ENCODE measurements at places on chromosomes 6 and 20. TPM values are rescaled to one million over a fixed set of nuclear protein-coding genes. Genes with fewer than 3 reads are reported as not detected.

GRCh38 chr6:53584726-53585125 lies 39.8 kb upstream of the GCLC start:
- no peaks in the 10 kb centered on the region for H3K4me1 ChIP-seq
- no peak overlapping the region for H3K4me3 ChIP-seq
- no peak for DNase-seq
- H3K27me3 ChIP-seq: peaks cover 2% of the 10 kb centered on the region
- no peaks in the 10 kb centered on the region for H3K36me3 ChIP-seq

DNA sequence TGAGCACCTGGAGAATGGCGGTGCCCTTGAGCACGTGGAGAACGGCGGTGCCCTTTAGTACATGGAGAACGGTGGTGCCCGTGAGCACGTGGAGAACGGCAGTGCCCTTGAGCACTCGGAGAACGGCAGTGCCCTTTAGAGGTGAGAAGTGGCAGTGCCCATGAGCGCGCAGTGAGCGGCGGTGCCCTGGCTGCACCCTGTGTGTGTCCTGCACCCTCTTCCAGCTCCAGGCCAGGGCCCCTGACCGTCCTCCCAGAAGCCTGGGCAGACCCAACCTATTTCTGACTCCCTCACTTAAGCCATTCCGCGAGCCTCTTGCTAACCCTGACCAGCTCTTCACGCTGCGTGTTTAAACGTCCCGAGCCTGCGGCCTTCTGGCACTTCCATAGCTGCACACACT lies 151.3 kb downstream of the DLL1 start:
- no peaks in the 10 kb centered on the region for H3K27me3 ChIP-seq
- no peak overlapping the region for H3K4me3 ChIP-seq
- no peaks in the 10 kb centered on the region for H3K36me3 ChIP-seq

DNA sequence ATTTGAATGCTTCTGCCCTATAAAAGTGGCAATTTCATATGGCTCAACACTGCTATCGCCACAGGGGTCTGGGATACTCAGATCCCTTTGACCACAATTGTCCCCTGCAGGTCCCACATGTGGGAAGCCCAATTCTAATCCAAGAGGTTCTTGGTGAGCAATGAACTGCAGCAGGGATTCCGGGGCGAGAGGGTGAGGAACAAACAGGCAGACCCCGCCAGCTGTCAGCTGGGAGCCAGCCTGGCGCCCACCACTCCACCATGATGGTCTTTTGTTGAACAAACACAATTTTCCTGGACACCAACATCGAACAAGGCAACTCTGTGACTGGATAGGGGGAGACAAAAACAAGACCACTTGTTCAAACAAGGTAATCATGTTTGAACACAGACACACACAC lies 80.5 kb downstream of the TMEM242 start:
- H3K4me1 ChIP-seq: no peaks in the 10 kb centered on the region
- no peak overlapping the region for H3K4me3 ChIP-seq
- H3K27ac ChIP-seq: no peak overlapping the region
- no peaks in the 10 kb centered on the region for H3K36me3 ChIP-seq

DNA sequence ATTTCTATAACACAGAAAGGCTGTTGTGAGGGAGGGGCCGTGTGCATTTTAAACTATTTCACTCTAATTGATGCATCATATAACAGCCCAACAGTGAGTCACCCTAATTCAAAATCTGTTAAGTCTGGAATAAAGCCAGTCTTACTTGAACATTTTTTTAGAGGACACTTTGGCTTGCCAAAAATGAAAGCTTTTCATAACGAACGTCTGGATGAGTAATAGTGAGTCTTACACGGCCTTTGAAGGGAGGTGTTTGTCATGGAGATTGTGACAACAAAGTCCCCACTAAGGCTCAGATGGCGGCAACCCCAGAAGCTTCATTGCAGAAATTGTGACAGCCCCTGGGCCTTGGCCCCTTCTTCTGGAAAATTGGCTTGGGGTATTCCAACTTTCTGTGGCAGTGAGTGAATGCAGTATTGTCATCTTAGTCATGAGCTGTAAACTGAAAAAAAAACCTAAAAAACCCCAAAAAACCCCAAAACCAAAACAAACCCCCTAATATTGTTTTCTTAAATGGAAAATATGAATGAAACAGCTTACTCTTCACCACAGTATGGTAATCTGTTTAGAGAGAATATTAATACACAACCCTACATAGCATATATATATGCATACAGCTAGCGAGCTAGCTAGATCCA lies 92.6 kb upstream of the CLDN20 start:
- H3K27ac ChIP-seq: peak overlapping the region; percentile 94
- H3K36me3 ChIP-seq: no peaks in the 10 kb centered on the region
- H3K4me3 ChIP-seq: peak overlapping the region; percentile 27
- no peaks in the 10 kb centered on the region for H3K27me3 ChIP-seq
- peaks cover 32% of the 10 kb centered on the region for H3K4me1 ChIP-seq

- H3K4me1 ChIP-seq: peaks cover 36% of the 10 kb centered on the region
- no peaks in the 10 kb centered on the region for H3K27me3 ChIP-seq
- peak overlapping the region; percentile 91 for H3K4me3 ChIP-seq
- H3K27ac ChIP-seq: peak overlapping the region; percentile 95
Measured at GRCh38 chr6:36442103-36442670, 467 bp downstream of the PXT1 start.

DNA sequence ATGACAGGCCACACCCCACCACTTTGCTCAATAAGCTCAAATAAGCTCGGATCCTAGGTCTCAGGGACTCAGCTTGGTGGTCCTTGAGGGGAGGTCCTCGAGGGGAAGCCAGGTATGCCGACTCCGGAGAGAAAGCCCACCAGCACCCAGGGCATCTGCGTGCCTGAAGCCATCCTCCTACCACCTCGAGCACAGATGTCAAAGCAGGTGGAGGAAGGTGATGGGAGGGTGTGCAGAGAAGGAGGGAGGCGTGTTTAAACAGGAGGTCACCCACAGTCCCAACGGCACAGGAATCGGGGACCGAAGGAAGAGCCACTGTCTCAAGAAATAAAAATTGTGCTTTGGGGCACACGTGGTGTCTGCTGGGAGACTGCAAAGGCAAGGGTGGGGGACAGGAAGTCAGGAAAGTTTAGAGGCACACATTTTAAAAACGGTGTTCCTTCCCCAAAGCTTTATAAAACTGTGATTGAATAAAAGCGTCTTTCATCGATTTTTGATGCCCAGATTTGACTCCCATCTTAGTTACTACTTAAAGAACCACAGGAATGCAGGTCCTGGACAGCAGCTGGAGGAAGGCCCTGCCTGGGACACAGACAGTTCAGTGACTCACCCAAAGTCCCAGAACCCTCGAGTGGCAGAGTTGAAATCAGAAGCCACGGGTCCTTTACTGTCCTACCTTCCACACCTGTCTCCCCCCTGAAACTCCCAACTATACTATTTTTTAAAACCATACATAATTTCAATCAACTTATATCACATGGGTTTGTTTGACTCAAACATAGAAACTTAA lies 221.0 kb upstream of the PDE10A start:
- H3K36me3 ChIP-seq: no peaks in the 10 kb centered on the region
- no peak for DNase-seq
- no peak overlapping the region for H3K27ac ChIP-seq
- H3K27me3 ChIP-seq: no peaks in the 10 kb centered on the region
- no peaks in the 10 kb centered on the region for H3K4me1 ChIP-seq
- H3K4me3 ChIP-seq: no peak overlapping the region

DNA sequence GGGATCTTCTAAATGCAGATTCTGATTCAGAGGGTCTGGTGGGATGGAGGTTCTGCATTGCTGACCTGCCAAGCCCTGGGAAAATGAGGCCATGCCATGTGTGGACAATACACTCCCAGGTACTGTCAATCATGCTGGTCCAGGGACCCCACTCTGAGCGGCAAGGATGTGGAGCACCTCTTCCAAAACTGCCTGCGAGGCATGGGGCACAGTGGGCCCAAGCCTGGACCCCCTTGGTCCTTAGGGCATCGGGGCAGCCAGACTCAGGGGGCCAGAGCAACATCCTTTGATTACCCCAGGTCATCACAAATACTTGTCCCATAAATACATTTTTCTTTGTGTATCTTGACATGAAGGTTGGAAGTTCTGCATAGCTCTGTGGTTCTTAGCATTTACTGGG lies 76.8 kb upstream of the NXT1 start:
- H3K36me3 ChIP-seq: no peaks in the 10 kb centered on the region
- H3K27ac ChIP-seq: no peak overlapping the region
- H3K4me3 ChIP-seq: no peak overlapping the region
- H3K4me1 ChIP-seq: peaks cover 17% of the 10 kb centered on the region

- no peaks in the 10 kb centered on the region for H3K36me3 ChIP-seq
- H3K4me1 ChIP-seq: no peaks in the 10 kb centered on the region
- no peak for DNase-seq
- no peak overlapping the region for H3K27ac ChIP-seq
Measured at GRCh38 chr6:146578054-146578453, 20.7 kb upstream of the ADGB start.

- no peak for DNase-seq
- H3K4me1 ChIP-seq: peaks cover 30% of the 10 kb centered on the region
- H3K27ac ChIP-seq: peak within 1 kb of the TSS; percentile 59
- peak within 1 kb of the TSS; percentile 64 for H3K4me3 ChIP-seq
Measured at GRCh38 chr6:151239603-151240035, at the start of gene AKAP12. AKAP12 (plus strand) TSS chr6:151239967; CDS start chr6:151240563, 596 bp downstream.

- H3K27ac ChIP-seq: no peak overlapping the region
- H3K27me3 ChIP-seq: no peaks in the 10 kb centered on the region
- H3K4me3 ChIP-seq: no peak overlapping the region
- no peaks in the 10 kb centered on the region for H3K36me3 ChIP-seq
Measured at GRCh38 chr6:62645274-62645673, 359.2 kb upstream of the KHDRBS2 start.

DNA sequence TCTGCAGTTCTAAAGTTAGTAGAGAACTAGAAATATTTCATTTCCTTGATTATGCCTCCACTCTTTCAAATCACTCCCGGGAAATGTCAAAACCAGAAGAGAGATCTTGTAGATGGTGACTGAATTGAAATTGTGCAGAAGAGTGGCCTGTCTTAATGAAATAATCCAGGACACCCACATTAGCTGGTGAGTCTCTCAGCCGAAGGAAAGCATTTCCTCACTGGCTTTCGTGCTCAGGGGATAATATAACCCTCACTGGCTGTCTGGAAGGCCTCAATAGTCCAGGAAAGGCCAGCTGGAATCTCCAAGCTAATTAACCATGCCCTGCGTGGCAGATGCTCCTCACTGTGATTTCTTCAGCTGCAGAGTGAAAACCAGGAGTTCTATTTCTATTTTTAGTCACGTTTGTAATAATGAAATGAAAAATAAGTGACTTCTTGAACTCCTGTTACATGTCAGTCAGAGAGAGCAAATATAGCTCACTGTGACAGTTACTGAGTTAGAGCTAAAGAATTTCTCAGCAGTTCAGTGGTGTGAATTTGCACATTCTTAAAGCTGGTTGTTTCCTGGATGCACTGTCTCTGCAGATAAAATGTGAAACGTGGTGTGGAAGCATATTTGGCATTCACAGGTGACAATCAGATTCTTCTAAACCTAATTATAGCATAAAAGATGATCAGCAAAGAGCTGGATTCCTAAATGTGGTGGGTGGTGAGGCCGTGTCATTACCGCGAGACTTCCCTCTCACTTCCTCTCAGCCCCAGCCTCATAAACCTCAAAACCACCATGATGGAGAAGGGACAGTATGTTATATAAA lies 211.7 kb downstream of the LMBRD1 start:
- no peak overlapping the region for H3K4me3 ChIP-seq
- H3K27ac ChIP-seq: no peak overlapping the region
- no peaks in the 10 kb centered on the region for H3K36me3 ChIP-seq
- H3K27me3 ChIP-seq: no peaks in the 10 kb centered on the region
- H3K4me1 ChIP-seq: no peaks in the 10 kb centered on the region

- H3K27ac ChIP-seq: no peak overlapping the region
- no peaks in the 10 kb centered on the region for H3K36me3 ChIP-seq
- H3K4me1 ChIP-seq: no peaks in the 10 kb centered on the region
- no peaks in the 10 kb centered on the region for H3K27me3 ChIP-seq
Measured at GRCh38 chr6:95866732-95867131, 149.0 kb upstream of the FUT9 start.

Gene SSTR4
- not detected for polyA plus RNA-seq

Gene ULBP1
- 1.4 TPM for polyA plus RNA-seq

Gene SLC22A23
- polyA plus RNA-seq: 4.2 TPM

Gene ARHGAP40
- 0.10 TPM for polyA plus RNA-seq

Measured in endothelial cell of umbilical vein (primary cell).